ENCODE measurements at places on chromosomes 4 and X. TPM values are rescaled to one million over a fixed set of nuclear protein-coding genes. Genes with fewer than 3 reads are reported as not detected.

The SSR4 gene
- total RNA-seq: 91.8 TPM

The L1CAM gene
- 38.7 TPM for total RNA-seq

The USP17L19 gene
- total RNA-seq: not detected

The TKTL2 gene
- total RNA-seq: not detected

The CPE gene
- total RNA-seq: 93.4 TPM

The SSX2B gene
- 0.35 TPM for total RNA-seq

The TMSB15A gene
- 13.9 TPM for total RNA-seq

The PRICKLE3 gene
- total RNA-seq: 8.0 TPM

The BMP2K gene
- 56.1 TPM for total RNA-seq

The KLB gene
- 0.18 TPM for total RNA-seq

The MXRA5 gene
- 23.9 TPM for total RNA-seq

The MAGEA11 gene
- total RNA-seq: not detected

The MAML3 gene
- total RNA-seq: 15.5 TPM

The EXOC1L gene
- total RNA-seq: not detected

The CLDN2 gene
- 16.3 TPM for total RNA-seq

The KCTD8 gene
- total RNA-seq: 3.4 TPM

The RASL11B gene
- 33.7 TPM for total RNA-seq

The GLRA2 gene
- total RNA-seq: 0.12 TPM

The DGKK gene
- total RNA-seq: 3.2 TPM
